A549 treated with DMSO at 1 μM for 4 hours (cell line): ENCODE measurements at places on chromosomes 6 and 20. TPM values are rescaled to one million over a fixed set of nuclear protein-coding genes. Genes with fewer than 3 reads are reported as not detected.

Gene TCP11
- not detected in 5 replicates for total RNA-seq

Gene SMLR1
- not detected in 5 replicates for total RNA-seq

Gene NINL
- total RNA-seq, result 11.7 to 14.6 TPM (median 11.9 TPM) in 5 replicates

Gene MICA
- 26.7 to 28.7 TPM (median 27.5 TPM) in 5 replicates for total RNA-seq

Gene C6orf163
- 0.15 to 0.19 TPM (median 0.17 TPM) in 3 of 5 replicates, not detected in the others for total RNA-seq

Gene GDAP1L1
- total RNA-seq, result not detected in 5 replicates

Gene CTCFL
- total RNA-seq, result not detected in 5 replicates

Gene ANKRD66
- total RNA-seq, result not detected in 5 replicates

Gene HMGCLL1
- 0.15 to 0.20 TPM (median 0.18 TPM) in 5 replicates for total RNA-seq

Gene HCK
- 0.03 to 0.11 TPM (median 0.09 TPM) in 3 of 5 replicates, not detected in the others for total RNA-seq

Gene CDH26
- 0.09 to 0.28 TPM (median 0.12 TPM) in 4 of 5 replicates, not detected in the other for total RNA-seq
